Ovary (tissue), 10 donors: ENCODE measurements at places on chromosomes 2 and 18.

DNA sequence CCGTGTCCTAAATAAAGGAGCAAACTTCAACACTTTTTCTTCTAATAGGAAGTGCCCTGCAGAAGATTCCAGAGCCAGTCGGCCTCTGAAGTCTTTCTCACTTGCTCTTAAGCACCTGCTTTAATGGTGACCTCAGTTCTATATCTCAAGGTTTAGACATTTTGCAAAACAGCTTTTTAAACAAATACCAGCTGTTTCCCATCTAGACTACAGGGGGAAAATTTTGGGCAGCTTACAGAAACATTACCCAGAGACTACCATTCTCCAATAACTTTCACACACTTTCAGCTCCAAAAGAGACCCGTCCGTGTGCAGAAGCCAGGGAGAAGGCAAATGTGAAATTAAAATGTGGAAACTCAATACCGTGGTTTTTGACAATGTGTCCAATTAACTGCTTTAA is 285.3 kb upstream of the CCDC68 start:
- DNase-seq = no peak

DNA sequence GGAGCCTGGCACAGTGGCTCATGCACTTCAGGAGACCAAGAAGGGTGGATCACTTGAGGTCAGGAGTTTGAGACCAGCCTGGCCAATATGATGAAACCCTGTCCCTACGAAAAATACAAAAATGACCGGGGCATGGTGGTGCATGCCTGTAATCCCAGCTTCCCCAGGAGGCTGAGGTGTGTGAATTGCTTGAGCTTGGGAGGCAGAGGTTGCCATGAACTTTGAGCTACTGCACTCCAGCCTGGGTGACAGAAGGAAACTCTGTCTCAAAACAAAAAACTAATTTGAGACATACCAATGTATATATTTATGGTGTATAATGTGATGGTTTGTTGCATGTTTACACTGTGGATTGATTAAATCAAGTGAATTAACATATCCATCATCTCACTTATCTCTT is 21.8 kb upstream of the ZNF512 start:
- no peak for DNase-seq

DNA sequence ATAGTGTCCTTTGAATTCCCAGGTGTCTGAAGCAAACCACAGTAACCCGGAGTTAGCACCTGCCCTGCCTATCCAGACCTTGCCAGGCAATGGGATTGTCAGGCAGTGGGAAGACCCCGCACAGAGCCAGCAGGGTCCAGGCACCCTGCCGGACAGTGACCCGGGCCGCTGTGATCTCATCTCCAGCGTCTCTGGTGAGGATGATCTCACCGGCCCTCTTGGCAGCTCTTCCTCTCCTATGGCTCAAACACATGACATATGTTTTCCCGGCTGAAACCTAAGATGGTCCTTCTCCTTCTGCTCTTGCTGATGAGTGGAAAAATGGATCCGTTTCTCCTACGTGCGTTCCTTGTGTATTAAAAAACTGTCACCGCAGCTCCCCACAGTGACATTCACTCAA is 75.1 kb downstream of the ACOXL start:
- DNase-seq = no peak

DNA sequence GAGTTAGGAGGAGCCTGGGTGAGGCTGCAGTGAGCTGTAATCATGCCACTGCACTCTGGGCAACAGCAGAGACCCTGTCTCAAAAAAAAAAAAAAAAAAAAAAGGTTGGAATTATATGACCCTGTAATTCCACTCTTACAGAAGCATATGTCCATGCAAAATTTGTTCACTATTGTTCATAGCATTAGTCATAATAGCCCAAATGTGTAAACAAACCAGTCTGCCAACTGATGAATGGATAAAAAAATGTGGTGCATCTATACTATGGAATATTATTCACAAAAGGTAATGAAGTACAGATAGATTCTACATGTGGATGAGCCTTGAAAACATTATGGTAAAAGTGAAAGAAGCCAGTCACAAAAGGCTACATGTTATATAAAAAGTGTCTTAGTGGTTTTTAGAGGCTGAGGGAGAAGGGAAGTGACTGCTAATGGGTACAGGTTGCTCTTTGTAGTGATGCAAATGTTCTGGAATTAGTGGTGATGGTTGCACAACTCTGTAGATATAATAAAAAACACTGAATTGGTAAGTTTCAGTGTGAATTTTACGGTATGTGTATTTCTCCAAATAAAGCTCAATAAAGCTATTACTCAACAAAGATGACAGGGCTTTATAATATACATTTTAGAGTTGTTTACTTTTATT is 9.4 kb downstream of the COA5 start:
- no peak for DNase-seq
